Fibroblast of villous mesenchyme (primary cell): ENCODE measurements at places on chromosomes 3 and 15. TPM values are rescaled to one million over a fixed set of nuclear protein-coding genes. Genes with fewer than 3 reads are reported as not detected.

GRCh38 chr3:197750858-197751737, 1.4 kb downstream of the FYTTD1 start:
- peak; percentile 68 for DNase-seq

DNA sequence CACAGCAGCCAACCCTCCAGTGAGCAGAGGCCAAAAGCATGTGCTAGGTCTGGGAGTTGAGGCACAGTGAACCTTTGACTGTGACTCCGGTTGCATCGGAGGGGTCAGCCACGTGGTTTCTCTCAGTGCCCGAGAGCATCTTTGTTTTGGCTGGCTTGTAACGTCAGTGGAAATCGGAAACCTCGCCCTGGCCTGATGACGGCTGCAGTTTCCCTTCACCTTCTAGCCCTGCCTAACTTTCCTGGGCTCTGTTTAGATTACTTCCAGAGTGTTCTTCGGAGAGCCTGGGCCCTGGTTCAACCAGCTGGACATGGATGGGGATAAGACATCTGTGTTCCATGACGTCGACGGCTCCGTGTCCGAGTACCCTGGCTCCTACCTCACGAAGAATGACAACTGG, 56.6 kb downstream of the MESD start:
- DNase-seq: peak; percentile 84

GRCh38 chr3:14425581-14426304, 23.3 kb downstream of the SLC6A6 start:
- no peak for DNase-seq

DLL4 gene
- total RNA-seq: 5.5 and 6.0 TPM in 2 replicates

GRCh38 chr15:32716915-32717425, 834 bp upstream of the GREM1 start:
- DNase-seq: peak; percentile 19
